Aorta (tissue), 5 donors: ENCODE measurements at places on chromosomes 7 and 10. TPM values are rescaled to one million over a fixed set of nuclear protein-coding genes. Genes with fewer than 3 reads are reported as not detected.

DNA sequence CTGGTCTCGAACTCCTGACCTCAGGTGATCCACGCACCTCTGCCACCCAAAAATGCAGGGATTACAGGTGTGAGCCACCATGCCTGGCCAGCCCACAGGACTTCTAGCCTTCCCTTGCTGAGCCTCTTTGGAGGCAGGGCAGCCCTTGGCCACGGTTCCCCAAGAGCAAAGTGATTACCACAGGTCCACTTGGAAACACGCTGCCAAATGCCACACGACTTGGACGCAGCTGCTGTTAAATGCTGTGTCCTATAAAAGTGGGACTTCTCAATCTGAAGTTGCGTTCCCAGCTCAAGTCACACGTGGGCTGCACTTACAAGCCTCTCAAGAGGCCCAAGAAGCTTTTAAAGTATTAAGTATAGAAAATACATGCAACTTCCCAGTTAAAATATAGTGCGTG lies 30.1 kb downstream of the CTBP2 start:
- no peaks in the 10 kb centered on the region for H3K4me1 ChIP-seq
- no peak for DNase-seq
- H3K4me3 ChIP-seq, result no peak overlapping the region
- H3K36me3 ChIP-seq, result peaks cover 3% of the 10 kb centered on the region
- H3K27me3 ChIP-seq, result no peaks in the 10 kb centered on the region
- H3K27ac ChIP-seq, result no peak overlapping the region

DNA sequence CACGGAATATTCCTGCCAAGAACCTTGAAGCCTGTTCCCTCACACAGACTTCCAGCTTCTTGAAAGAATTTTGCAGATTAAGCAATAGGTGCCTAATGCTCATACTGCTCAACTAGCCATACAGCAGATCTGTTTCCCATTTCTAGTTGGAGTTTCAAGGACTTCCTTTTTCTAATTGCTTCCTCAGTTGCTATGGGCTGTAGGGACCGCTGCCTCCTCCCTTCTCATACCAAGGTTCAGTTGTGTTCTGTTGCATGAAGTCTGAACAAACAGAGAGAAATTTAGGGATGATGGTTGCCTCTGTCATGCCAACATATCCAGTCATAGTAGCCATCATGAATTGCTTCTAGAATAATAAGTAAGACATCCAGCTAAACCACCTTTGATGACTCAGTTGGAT lies 6.8 kb downstream of the ITGA8 start:
- DNase-seq, result no peak
- H3K27me3 ChIP-seq, result no peaks in the 10 kb centered on the region
- no peaks in the 10 kb centered on the region for H3K36me3 ChIP-seq
- H3K4me1 ChIP-seq, result peaks cover 4% of the 10 kb centered on the region

Gene OR13A1
- total RNA-seq, result not detected

GRCh38 chr7:32381024-32381601 lies 109.1 kb downstream of the LSM5 start:
- H3K27me3 ChIP-seq, result no peaks in the 10 kb centered on the region
- no peaks in the 10 kb centered on the region for H3K4me1 ChIP-seq
- no peak for DNase-seq
- no peaks in the 10 kb centered on the region for H3K36me3 ChIP-seq
- H3K27ac ChIP-seq, result no peak overlapping the region

DNA sequence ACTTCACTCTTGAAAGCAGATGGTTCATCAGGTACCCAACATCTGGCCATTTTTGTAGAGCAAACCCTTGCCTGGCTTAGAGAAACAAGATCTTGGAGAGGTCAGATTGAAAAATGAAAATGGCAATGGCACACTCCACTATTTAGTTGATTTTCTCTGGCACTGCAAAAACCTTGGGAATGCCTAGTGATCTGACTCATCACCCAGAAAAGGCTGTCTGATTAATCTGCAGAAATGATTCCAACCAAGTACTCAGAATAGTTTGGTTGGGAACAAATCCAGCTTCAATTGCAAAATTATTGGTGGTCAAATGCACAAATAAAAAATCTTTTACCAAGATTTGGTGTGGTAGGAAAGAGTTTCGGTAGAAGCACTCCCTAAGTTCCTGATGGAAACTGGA lies 351.2 kb downstream of the PHTF2 start:
- H3K4me1 ChIP-seq, result peaks cover 17% of the 10 kb centered on the region
- H3K27ac ChIP-seq, result no peak overlapping the region
- DNase-seq, result no peak
- no peaks in the 10 kb centered on the region for H3K27me3 ChIP-seq
- H3K4me3 ChIP-seq, result no peak overlapping the region

- peak overlapping the region; percentile 87 for H3K27ac ChIP-seq
- DNase-seq, result peak; percentile 56
- peaks cover 4% of the 10 kb centered on the region for H3K4me1 ChIP-seq
- no peaks in the 10 kb centered on the region for H3K36me3 ChIP-seq
Observed at GRCh38 chr7:134691546-134692343, 45.1 kb downstream of the BPGM start.

Gene CUZD1
- total RNA-seq, result 1.1 TPM
